Stimulated activated CD4-positive, alpha-beta T cell treated with anti-CD3 and anti-CD28 coated beads, Interleukin-1b, Interleukin-23, amount 100 ng/mL, for 1 hour (primary cell): ENCODE measurements at places on chromosomes 12 and 14.
A peak's percentile ranks its signal among the peaks of the same experiment; 100 is the strongest.

DNA sequence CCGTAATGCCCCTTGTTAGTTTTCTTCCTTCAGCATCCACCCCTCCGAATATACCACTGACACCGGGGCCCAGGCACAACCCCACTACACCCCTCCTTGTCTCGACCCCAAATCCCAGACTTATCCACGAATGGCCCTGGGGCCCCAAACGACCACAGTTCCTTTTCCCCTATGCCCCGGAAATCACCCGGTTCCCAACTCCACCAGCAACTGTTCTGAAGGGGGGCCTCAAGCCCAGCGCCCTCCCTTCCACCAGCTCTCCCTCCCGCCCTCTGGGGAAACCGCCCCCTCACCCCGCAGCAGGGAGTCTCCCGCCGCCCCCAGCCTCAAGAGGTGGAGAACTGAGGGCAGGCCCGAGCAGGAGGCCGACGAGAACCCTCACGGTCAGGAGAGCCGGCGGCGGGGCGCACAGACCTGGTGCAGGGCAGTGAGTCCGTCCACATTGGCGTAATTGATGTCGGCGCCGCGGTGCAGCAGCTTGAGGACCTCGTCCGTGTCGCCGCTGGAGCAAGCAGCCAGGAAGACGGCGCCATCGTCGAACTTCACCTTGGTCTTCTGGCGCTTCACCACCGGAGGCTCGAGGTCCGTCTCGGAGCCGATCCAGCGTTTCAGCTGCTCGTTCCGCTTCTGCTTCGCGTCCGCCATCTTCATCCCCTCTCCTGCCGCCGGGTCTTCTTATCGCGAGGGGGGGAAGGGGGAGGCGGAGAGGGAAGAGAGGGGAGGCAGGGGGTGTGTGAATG lies 446 bp downstream of the PPP1R12A start:
- DNase-seq: peak; percentile 15

- DNase-seq: no peak
These were observed 763 bp upstream of the PHETA1 start for GRCh38 chr12:111369496-111370220.

DNA sequence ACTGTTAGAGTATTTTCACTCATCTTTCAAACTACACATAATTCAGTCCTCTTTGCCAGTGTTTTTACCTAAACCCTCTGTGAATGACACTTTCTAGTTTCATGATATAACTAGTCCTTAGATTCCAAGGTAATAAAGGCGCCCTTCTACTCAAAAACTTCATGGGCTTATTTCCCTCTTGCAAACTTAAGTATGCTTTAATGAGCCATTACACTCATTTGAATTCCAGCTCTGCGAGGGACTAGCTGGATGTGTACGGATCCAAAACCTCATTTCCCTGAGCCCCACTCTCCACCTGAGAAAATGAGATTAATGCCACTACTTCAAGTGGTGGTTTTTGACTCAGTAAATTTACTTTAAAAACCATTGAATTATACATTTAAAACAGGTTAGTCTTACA lies 141.1 kb downstream of the NDUFA12 start:
- no peak for DNase-seq

DNA sequence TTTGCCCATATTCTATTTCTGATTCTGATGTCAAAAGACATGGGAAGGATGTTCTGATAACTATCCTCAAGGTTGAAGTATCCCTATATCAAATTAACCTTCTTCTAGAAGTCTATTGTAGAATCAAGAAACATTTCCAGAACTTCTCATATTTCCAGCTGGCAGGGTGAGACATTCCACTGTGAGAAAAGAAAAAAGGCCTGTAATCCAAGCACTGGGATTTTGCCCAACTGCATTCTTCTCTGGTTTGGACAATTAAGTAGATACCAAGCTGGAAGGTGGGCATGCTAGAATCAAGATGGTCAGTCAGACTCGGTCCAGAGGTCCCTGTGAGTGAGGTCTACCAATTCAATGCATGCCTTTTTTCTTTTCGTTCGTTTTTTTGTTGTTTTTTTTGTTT lies 60.9 kb downstream of the MAP3K9 start:
- DNase-seq: no peak

GRCh38 chr12:32756476-32757066 lies 874 bp upstream of the YARS2 start:
- DNase-seq: no peak
